Adipocyte (in vitro differentiated cells): ENCODE measurements at places on chromosomes 6 and 20.
A peak's percentile ranks its signal among the peaks of the same experiment; 100 is the strongest.

DNA sequence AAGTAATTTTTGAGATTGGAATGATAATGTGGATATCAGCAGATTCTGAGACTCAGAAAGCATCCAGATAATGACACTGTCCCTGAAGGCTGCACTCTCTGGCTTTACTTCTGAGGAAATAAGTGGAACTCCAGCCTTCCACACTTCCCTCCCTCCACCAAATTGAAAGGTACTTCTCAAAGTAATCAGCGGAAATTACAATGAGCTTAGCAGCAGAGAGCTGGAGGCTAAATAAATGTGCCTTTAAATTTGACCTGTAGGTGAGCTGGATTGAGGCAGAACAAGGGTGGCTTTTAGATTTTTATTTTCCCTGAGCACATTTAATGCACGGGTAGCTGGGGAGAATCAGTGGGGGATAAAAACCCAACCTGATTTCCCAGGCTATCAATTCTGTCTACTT is 39.3 kb upstream of the RNF144B start:
- no peak for DNase-seq

DNA sequence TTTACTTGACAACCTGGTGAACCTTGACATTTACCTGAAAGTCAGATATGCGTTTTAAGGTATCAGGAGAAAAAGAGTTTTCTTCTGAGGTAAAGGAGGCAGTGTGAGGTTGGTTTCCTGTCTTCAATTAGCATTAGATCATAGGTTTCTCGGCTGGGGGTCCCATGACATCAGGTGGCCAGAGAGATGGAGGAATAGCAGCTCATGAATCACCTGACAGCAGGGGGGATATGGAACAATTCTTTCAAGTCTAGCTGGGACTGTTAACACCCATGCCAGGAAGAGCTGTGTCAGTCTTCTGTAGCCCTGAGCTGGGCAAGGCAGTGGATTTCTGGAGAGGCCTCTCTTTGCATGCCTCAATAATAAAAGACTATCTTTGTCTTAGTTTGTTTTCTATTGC is 108.0 kb upstream of the TMEM170B start:
- no peak for DNase-seq

- DNase-seq, result no peak
Observed at GRCh38 chr6:110239526-110240274, 59.5 kb downstream of the CDC40 start.

DNA sequence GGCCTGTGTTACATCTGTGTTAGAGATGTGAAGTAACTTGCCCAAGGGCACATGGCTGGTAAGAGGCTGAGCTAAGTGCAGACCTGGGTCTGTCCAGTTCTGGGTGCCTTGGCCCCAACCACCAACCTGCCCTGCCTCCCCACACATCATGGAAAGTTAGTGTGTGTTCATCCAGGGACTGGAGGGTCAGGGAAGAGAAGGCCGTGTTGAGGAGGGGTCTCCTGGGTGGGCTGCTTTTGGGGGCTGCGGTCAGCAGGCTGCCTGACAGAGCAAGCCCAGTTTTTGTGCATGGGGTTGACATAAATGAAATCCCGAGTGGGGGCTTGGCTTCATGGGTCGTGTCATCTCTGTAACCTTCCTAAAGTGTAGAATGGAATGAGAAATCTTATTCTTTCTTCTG is 10.9 kb downstream of the PYGB start:
- DNase-seq, result no peak

DNA sequence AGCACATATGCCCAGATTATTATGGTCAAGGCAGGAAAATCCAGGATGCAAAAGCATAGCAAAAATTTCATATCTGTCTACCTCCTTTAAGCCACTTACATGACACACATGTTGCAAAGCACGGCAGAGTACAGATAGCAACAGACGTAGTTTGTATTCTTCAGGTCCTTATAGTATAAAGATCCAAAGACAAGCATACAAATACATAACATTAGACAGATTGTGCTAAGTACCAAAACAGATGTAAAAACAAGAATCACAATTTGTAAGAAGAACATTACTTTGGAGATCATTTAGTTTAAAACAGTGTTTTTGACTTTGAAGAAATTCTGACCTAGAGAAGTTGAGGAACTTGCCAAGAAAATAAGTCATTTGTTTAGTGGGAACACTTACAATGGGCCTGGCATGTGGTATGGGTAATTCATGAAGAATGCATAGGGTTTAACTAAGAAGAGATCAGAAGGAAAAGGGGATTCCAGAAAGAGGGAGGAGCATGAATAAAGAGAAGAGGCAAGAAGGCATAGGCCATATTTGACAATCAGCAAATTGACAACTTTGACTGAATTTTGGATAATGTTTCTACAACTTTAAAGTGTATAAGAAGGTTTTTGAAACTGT is 30.6 kb upstream of the LMBRD1 start:
- DNase-seq, result peak; percentile 79

- no peak for DNase-seq
Observed at GRCh38 chr6:108798670-108799353, 49.4 kb upstream of the ARMC2 start.

GRCh38 chr20:23314699-23315098 is 35.9 kb upstream of the NXT1 start:
- DNase-seq, result no peak

DNA sequence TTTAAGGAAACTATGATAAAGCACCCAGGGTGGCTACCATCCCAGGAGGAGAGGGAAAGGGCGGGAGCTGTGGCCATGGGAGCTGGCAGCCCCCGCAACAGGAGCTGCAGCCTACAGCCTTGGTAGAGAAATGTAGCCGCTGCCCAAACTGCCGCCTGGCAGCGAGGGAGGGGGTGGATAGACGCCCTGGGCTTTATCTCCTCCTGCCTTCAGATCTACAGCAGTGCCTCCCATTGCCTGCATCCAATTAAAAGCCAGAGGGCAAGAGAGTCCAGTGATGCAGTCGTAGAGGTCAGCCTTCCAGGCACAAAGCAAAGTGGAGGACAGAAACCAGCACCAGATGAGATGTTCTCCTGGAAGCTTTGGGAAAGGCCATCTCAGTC is 35.0 kb upstream of the ZFAND3 start:
- no peak for DNase-seq

DNA sequence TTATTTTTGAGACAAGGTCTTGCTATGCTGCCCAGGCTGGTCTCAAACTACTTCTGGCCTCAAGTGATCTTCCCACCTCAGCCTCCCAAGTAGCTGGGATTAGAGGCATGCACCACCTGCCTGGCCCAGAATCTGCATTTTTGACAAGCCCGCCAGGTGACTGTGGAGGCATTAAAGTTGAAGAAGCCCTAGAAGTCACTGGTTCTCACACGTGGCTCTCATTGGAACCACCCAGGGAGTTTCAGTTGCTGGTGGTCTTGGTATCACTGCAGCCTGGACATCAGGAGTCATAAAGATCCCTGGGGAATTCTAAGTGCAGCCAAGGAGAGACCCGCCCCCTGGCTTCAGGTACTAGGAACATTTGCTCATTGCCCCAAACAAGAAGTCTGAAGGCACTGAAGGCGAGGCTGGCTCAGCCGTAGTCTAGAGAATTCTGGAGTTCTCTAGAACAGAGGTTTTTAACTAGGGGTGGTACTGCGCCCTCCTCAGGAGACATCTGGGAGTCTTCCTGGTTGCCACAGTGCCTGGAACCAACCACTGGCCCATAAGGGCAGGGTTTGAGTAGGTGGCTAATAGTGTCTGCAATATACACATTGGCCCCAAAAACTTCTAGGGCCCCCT is 182.8 kb downstream of the ZMYND8 start:
- DNase-seq, result no peak

DNA sequence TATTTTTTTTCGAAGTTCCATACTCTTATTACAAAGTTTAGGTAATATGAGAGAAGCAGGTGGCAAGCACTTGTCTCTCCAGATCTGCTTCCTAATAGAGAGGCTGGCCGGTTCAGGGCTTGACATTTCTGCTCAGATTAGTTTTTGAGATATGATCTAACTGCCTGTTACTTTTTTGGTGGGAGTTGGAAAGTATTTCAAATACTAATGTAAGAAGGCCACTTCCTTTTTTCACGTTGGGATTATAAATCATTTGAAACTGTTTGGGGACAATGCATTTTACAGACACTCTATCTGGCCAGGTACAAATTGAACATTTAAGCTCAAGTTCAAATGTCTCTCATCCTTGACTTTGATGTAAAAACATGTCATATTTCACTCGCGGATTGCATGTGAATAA is 222.1 kb upstream of the SULF2 start:
- DNase-seq, result no peak

- no peak for DNase-seq
Observed at GRCh38 chr6:135085700-135086413, 31.2 kb upstream of the HBS1L start.

- DNase-seq, result no peak
Observed at GRCh38 chr6:164882236-164882635, 427.2 kb downstream of the C6orf118 start.

DNA sequence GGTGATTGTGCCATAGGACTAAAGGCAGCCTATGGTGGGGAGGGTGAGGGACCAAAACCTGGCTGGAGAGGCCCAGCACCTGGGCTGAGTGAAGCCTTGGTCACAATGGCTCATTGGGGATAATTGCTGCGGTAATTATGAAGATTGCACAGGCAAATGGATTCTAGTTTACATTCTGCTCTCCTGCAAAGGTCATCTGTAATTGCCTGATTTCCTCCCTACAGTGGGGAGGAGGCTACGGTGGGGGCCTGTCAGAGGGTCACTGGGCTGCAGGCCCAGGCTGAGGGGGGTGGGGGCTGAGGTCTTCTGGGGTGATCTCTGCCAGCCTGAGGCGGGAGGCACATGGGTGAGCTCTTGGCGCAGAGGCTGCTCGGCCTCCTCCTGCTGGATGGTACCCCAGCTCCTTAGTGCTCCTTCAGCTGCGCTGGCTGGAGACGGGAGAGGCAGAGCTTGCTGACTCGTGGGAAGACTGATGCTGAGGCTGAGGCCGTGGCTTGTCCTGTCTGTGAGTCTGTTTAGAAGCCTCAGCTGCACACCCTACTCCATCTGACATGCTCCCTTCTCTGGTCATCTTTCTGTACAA is 30.3 kb downstream of the PACSIN1 start:
- DNase-seq, result no peak

- peak; percentile 78 for DNase-seq
Observed at GRCh38 chr6:145214570-145214969, 520.8 kb downstream of the EPM2A start.

DNA sequence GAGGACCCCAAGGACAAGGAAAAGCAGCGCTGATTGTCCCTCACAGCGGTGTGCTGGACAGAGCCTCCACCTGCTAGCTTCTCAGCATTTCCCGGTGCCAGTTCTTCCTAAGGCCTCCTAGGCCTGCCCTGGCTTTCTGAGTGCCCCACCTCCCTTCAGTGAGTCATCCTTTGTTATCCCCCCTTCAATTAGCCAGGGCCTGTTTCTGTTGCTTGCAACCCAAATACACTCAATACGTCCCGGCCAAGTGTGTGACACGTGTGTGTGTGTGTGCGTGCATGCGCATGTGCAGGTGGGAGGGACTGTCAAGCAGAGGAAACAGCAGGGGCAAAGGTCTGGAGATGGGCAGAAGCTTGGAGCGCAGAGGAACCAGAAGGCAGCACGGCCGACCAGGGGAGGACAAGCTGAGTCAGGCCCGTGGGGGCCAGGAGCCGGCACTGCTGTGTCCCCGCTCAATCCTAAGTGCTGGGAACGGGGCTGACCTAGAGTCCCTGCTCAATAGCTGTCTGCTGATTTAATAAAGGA is 159.8 kb downstream of the PREX1 start:
- DNase-seq, result no peak

DNA sequence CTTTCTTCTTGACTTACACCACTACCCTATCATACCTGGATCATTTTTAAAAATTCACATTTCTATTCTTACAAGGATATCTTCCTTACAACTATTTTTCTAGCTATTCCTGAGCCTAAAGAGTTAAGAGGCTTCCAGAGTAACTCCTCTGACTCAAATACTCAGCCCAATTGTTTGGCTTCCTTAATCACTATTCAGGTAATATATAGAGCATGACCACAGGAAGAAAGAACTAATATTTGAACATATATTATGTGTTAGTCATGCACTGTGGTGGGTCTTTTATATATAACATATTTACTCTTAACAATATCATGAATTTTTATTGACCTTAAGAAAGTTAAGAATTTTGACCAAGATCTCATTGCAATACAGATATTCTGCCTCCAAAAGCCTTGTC is 42.0 kb upstream of the ID4 start:
- no peak for DNase-seq

GRCh38 chr20:18388860-18389259 is 78.0 kb downstream of the DZANK1 start:
- DNase-seq, result peak; percentile 32
